ENCODE measurements at places on chromosomes 2 and 18. TPM values are rescaled to one million over a fixed set of nuclear protein-coding genes. Genes with fewer than 3 reads are reported as not detected.

The TTLL4 gene
- 3.6 TPM for polyA plus RNA-seq

The ACVR1 gene
- 7.1 TPM for polyA plus RNA-seq

The RAX gene
- not detected for polyA plus RNA-seq

The GALNT13 gene
- not detected for polyA plus RNA-seq

The DSG4 gene
- polyA plus RNA-seq = not detected

The TANC1 gene
- polyA plus RNA-seq = not detected

The CCDC148 gene
- polyA plus RNA-seq = not detected

- H3K4me1 ChIP-seq = no peaks in the 10 kb centered on the region
- no peaks in the 10 kb centered on the region for H3K36me3 ChIP-seq
- no peak for DNase-seq
- no peak overlapping the region for H3K27ac ChIP-seq
- no peaks in the 10 kb centered on the region for H3K27me3 ChIP-seq
Measured at GRCh38 chr2:5691221-5691984, 781 bp upstream of the SOX11 start.

DNA sequence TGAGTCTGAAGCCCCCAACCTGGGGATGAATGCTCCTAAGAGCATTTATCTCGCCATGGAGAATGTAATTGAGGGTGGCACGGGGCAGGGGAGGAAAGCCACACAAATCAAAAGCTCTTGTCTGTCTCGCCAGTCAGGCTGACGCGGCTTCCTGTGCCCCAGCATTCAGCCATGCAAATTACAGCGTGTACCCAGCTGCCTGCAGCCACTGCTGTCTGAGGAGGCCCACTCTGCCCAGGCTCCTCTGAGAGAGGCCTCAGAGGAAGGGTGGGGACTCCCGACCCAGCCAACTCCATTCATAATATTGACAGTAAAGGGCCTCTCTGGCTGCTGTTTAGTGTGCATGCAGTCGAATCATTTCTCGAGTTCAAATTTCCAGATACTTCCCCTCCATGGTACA lies 22.0 kb downstream of the SMAD7 start:
- H3K4me1 ChIP-seq = peaks cover 62% of the 10 kb centered on the region
- DNase-seq = peak; percentile 58
- H3K4me3 ChIP-seq = peak overlapping the region; percentile 12
- no peaks in the 10 kb centered on the region for H3K36me3 ChIP-seq
- no peaks in the 10 kb centered on the region for H3K27me3 ChIP-seq

DNA sequence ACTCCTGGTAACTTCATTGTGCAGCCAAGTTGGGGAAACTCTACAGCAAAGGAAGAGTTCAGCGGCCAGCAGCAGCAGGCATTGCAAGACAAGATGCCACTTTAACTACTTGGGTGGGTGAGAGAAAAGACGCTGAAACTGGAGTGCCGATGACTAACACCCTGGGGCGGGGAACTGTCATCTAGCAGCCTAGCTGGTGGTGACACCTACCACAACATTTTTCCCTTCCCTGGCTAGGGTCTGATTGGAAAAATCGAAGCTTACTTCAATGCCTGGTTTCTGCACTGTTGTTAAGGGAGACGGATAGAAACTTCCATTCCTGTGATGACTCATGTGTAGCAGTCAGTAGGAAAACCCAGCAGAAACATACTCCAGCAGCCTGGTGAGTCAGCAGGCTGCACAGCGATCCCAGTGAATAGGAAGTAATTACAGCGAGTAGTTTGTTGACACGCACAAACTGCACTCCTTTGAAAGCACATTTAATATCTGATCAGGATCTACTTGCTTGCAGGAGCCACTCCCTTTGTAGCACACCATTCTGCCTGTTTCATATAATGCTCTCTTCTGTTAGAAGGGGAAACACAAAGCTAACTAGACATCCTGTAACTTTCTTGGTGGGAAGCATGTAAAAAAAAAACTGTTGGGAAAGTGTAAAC lies 62.1 kb upstream of the MAPRE2 start:
- DNase-seq = peak; percentile 20
- no peaks in the 10 kb centered on the region for H3K27me3 ChIP-seq
- peak overlapping the region; percentile 74 for H3K4me3 ChIP-seq
- no peaks in the 10 kb centered on the region for H3K4me1 ChIP-seq

DNA sequence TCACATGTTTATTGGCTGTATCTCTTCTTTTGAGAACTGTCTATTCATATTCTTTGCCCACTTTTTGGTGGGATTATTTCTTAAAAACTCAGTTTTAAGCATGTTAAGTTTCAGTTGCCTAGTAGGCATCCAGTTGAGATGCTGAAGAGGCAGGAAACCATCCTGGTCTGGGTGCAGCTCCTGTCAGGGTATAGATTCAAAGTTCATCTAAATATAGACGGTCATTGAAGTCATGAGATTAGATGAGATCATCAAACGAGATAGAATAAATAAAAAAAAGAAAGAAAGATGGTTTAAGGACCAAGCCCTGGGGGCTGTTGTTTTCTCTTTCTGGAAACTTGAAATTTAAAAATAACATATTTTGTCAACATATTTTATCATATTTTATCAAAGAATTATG lies 9.2 kb upstream of the DNAH7 start:
- H3K36me3 ChIP-seq = no peaks in the 10 kb centered on the region
- no peaks in the 10 kb centered on the region for H3K27me3 ChIP-seq
- no peak overlapping the region for H3K4me3 ChIP-seq

DNA sequence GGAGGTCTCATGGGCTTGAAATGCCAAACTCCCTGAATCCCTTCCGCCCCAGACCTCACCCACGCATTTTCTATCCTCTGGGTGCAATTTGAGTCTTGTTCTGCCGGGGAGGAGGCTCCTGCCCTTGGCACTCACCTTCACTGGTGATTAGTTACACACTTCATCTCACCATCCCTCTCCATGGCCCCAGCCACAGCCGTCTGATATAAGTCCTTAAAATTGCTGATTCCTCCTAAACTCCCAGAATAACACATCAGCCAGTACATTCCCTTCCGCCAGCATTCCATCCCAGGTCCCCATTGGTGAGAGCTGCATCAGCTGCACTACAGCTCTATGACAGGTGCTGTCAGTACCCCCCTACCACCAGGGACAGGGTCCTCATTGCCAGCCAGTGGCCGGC lies 3.9 kb downstream of the TIMM21 start:
- peaks cover 5% of the 10 kb centered on the region for H3K36me3 ChIP-seq
- H3K27me3 ChIP-seq = no peaks in the 10 kb centered on the region
- H3K27ac ChIP-seq = no peak overlapping the region
- H3K4me3 ChIP-seq = no peak overlapping the region
- peaks cover 19% of the 10 kb centered on the region for H3K4me1 ChIP-seq

- peak within 1 kb of the TSS; percentile 78 for H3K27ac ChIP-seq
- H3K36me3 ChIP-seq = peaks cover 10% of the 10 kb centered on the region
- DNase-seq = peak; percentile 98
- H3K4me1 ChIP-seq = peaks cover 20% of the 10 kb centered on the region
- no peaks in the 10 kb centered on the region for H3K27me3 ChIP-seq
Measured at GRCh38 chr2:99335911-99336803, at the start of gene TXNDC9. Gene TXNDC9, minus strand, starts transcription at chr2:99336333. Its CDS starts 3,123 bp downstream, at chr2:99333210.

- no peak overlapping the region for H3K4me3 ChIP-seq
- no peaks in the 10 kb centered on the region for H3K4me1 ChIP-seq
- DNase-seq = no peak
- no peak overlapping the region for H3K27ac ChIP-seq
Measured at GRCh38 chr18:13910986-13911385, 4.3 kb downstream of the MC2R start.

GRCh38 chr2:197908156-197908555 lies 103.8 kb downstream of the PLCL1 start:
- no peak overlapping the region for H3K27ac ChIP-seq
- H3K36me3 ChIP-seq = no peaks in the 10 kb centered on the region
- DNase-seq = no peak
- H3K4me3 ChIP-seq = no peak overlapping the region

DNA sequence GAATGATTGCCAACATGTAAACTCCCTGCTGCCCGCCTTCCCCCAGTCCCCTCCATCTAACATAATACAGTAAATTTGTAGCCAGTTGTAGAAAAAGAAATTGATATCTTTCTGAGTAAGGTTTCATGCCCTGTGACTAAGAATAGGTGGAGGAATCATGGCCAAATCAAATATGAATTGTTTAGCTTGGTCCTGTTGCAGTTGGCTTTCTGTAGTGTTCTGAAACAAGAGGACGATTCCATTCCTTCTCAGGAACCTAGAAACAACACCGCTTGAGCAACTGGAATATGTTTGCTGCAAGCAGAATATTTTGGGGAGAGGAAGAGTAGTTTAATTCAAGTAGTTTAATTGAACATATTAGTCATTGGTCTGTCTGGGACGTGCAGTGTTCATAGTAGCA lies 7.0 kb upstream of the DRC1 start:
- no peaks in the 10 kb centered on the region for H3K36me3 ChIP-seq
- no peak overlapping the region for H3K4me3 ChIP-seq
- H3K27ac ChIP-seq = no peak overlapping the region
- DNase-seq = no peak

All from naive thymus-derived CD4-positive, alpha-beta T cell (primary cell).